ENCODE measurements at places on chromosomes 16 and 17.

- no peak for DNase-seq
These were observed 2.8 kb upstream of the XAF1 start for GRCh38 chr17:6753006-6753445.

DNA sequence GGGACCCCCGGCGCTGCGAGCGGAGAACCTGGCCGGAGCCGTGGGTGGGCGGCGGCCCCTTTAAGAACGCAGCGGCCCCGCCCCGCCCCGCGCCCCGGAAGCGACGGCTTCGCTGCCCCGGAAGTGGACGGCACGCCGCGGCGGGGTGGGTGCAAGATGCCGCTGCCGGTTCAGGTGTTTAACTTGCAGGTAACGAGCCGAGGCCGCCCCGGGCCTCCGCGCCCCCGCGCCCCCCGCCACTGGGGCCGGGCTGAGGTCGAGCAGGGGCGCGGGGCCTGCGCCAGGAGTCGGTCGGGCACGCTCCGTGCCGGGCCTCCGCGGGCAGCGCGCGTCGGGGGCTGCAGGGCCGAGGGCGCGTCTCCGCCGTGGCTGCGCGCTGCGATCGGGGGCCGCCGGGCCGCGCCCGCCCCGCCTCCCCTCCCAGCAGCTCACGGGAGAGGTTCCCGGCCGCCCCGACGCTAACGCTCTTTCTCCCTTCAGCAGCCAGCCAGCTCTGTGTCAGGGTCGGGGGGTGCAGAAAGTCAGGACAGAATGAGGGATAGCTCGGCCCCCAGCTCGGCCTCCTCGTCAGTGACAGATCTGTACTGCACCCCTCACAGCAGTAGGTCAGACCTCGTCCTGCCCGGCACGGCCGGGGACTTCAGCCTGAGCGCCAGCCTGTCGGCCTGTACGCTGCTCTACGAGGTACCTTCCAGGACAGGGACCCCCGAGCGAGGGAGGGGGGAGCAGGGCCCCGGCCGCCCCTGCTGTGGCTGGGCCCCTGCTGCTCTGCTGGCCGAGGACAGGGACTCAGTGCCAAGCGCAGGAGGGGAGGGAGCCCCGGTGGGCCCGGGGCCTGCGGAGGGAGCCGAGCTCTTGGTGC is at the start of the genes GPS1 and RFNG:
TSS of gene GPS1 (plus strand) at position 123 of the 862 bp plus-strand sequence. CDS start at position 157, 34 bp downstream.
TSS of gene RFNG (minus strand) at position 36 of the 862 bp plus-strand sequence. CDS start 45 bp downstream, outside the sequence.
- peak; percentile 83 for DNase-seq

- no peak for DNase-seq
These were observed 1.9 kb downstream of the NECAB2 start for GRCh38 chr16:83969771-83970429.

GRCh38 chr17:10888858-10889257 is 51.0 kb upstream of the PIRT start:
- DNase-seq: no peak

- DNase-seq: no peak
These were observed 44.1 kb upstream of the SEC14L1 start for GRCh38 chr17:77096570-77097214.

- no peak for DNase-seq
These were observed 8.6 kb upstream of the ENPP7 start for GRCh38 chr17:79721993-79722671.

DNA sequence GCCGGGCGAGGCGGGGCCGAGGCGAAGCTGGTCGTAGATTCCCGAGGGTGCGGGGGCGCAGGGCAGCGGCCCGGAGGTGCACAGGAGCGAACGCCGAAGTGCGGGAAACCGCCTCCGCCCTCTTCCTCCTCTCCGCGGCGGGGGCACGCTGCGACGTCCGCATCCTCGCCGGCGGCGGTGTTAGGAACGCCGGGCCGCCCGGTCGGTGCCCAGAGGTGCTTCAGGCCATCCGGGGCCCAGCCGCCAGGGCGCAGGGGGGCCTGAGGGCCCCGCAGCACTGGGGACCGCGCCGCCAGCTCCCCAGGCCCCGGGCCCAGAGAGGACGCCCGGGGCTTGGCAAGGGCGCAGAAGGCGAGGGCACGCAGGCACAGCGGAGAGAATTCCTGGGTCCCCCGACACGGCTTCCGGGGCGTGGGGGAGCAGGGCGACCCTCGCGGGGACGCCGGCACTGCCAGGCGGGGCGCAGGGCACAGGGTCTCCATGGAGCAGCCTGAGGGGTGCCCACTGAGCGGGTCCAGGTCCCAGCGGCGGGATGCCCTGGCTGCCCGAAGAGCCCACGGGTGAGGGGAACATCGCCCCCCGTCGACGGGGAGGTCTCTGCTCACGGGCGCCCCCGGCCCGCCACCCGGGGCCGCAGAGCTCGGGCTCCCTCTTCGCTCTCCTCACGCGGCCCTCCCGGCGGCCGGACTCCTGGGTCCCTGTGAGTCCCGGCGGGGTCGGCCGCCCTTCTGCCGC is 576 bp downstream of the EPOP start:
- DNase-seq: no peak

DNA sequence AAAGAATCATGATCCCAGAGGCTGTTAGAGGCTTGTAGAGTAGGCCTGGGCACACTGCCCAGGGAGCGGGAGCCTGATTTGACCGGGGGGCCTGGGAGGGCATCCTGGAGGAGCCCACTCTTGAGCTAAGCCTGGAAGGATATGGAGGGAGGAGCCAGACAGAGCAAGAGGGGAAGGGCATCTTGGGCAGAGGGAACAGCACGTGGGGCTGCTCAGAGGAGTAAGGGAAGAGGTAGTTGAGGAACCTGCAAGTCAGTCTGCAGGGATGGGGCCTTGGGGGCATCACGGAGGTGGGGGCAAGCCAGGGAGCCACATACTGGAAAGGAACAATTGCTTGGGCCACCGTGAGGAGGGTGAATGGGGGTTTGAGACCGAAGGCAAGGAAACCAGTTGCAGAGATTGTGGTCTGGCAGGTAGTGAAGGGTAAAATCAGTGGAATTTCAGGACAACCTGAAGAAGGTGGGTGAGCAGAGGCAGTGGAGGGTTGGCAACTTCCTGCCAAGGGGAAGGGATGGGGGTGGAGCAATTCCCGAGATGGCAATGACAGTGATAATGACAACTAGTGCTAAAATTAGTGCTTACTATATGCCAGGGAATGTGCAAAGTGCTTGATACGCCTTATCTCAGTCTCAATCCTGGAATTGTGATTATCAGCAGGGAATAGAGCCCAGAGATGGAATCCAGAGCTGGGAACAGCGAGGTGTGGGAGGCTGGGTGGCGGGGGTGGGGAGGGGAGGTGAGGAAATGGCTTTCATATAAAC is 9.7 kb upstream of the RAI1 start:
- DNase-seq: no peak

DNA sequence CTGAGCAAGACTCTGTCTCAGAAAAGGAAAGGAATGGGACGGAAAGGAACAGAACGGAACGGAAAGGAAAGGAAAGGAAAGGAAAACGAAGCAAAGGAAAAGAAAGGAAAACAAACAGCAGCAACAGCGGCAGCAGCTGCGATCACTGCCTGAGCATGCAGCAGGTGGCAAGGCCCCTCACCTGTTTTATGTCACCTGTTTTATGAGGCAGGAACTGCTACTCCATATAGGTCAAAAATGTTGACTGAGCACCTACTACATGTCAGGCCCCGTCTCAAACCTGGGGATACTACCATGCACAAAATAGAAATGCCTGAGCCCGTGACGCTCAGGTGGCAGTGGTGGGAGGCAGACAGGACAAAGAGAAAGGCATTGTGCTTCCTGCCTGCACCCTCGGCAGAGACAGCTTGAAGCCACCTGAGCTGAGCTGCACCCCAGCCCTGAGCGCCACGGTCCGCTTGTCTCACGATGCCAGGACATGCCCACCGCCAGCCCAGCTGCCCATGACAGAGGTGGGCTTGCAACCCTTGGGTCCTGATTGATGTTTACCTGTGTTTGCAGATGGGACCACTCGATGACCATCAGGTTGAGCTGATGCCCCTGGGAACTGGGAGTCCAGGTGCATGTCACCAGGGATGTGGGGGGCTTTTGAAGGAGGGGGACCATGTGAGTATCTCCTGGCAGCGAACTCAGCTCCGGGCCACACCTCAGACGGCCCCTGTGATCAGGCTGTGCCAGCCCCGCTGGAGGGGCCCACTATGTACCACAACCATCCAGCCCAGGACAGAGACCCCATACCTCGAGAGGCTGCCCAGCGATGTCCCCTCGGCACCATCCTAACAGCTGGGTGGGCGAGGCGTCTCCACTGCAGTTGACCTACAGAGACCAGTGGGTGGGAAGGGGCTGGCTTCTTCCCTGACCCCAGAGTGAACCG is 77.4 kb downstream of the RMI2 start:
- no peak for DNase-seq

- DNase-seq: no peak
These were observed 406.0 kb downstream of the SEC14L1 start for GRCh38 chr17:77546772-77547241.

DNA sequence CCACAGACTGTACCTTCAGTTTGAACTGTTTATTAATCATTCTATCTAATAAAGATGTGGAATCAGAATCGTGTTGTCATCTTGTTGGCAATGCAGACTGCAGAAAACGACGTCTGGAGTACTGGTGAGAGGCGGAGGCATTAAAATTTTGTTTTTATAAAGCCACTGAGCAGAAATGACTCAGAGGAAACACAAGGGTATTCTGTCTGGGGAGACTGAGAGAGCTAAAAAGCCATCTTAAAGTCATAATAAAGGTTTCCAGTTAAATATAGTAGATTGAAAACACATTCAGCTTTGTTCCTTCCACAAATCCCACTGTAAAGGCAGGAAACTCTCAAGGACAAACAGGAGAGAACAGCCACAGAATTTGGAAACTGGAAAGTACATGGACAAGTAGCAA is 74.2 kb downstream of the CPPED1 start:
- no peak for DNase-seq

DNA sequence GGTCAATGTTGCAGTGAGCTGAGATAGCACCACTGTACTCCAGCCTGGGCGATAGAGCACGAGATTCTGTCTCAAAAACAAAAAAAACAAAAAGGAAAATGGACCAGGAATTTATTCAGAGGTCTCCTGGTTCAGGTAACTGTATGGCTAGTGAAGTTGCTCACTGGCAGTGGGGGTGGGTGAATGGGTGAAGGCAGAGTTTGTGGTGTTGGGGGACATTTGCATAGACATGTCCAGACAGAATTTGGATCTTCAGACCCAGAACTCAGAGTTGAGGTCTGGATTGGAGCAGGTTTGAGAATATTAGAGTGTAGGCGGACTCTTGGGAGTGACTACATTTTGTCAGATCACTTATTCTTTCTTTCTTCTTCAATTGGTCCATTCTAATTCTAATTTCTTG is 55.0 kb downstream of the SMPD3 start:
- no peak for DNase-seq

DNA sequence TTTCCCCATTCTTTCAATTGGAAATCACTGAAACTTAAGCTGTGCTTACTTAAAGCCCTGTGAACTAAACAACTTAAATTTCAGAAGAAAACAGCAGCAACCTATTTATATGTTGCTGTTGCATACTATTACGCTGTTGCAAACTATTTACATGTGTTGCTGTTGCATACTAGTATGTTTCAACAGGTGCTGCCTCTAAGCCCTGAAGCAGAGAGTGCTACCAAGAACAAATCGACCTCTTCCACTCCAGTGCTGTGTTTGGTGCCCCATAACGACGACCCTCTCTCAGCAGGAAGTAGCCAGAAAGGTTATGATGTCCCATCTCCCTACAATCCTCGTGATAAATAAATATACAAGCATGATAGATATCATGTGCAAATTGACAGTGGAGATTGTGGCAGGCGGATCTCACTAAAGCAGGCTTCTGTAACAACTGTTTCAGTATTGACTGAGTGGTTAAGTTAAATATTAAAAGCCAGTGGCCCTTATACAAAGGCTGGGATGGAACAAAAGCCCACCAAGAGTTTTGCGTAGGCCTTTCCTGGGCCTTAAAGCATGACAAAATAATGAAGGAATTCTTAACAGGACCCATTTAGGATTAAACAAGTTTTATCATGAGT is 5.7 kb upstream of the SCPEP1 start:
- DNase-seq: peak; percentile 20

DNA sequence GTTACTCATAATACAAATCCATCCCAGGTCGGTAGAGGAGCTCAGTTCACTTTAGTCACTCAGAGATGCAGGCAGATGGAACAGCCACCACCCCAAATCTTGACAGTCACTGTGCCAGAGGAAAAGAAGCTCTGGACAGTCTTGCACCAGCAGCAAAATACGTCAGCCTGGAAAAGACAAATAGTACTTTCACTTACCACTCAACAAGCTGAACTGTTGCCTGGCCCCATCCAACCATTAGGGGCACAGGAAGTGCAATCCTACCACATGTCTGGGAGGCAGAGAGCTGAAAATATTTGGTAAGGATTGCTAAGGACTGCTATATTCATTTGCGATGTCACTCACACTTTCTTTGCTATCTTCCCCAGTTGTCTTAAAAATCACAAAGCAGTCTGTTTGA is 239.1 kb upstream of the TOX3 start:
- DNase-seq: no peak

- no peak for DNase-seq
These were observed at the start of gene LIMD2 for GRCh38 chr17:63699638-63700527. Gene LIMD2, minus strand, starts transcription at chr17:63700125. Its CDS starts 827 bp downstream, at chr17:63699298.

- DNase-seq: no peak
These were observed 2.0 kb downstream of the XYLT2 start for GRCh38 chr17:50347894-50348291.

GRCh38 chr17:38705523-38705802 is 390 bp downstream of the MLLT6 start:
- DNase-seq: no peak

- no peak for DNase-seq
These were observed 178.0 kb downstream of the CPPED1 start for GRCh38 chr16:12625716-12626115.

- no peak for DNase-seq
These were observed 6.4 kb upstream of the FAM83G start for GRCh38 chr17:19010729-19011505.

DNA sequence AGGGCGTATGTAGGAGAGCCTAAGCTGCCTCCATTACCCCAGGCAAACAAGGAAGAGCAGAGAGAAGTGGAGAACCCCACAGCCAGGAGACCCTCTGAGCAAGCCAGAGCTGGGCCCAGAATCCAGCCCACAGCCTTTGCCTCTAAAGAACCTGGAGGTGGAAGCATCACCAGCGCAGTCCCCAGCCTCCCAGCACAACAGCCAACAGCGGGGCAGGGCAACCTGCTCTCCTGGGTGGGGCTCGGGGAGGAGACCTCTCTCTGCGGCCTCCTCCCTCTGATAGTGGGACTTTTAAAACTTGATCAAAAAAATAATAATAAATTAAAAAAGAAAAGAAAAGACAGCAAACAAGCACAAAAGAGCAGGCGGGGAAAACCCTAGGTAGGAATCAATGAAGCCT is 45.9 kb downstream of the AXIN2 start:
- DNase-seq: no peak

GRCh38 chr16:14509675-14510132 is 120.4 kb downstream of the PARN start:
- DNase-seq: no peak

DNA sequence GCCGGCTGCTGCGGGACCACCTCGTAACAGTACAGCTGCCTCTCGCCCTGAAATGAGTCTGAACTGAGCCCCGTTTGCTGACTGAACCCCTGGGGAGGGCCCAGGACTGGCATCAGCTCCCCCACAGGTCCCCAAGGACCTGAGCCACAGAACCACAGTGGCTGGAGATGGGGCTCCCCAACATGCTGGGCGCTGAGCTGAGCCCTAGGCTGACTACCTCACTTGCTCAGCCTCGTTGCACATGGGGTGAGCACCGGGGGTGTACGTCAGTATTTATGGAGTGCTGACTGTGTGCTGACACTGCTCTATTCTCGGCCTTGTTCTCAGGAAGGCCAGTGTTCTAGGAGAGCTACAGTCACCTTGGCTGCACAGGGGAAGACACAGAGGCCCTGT is 6.6 kb upstream of the VASN start:
- DNase-seq: no peak

GRCh38 chr17:82428546-82428945 is 10.2 kb upstream of the OGFOD3 start:
- no peak for DNase-seq

Measured in T47D (cell line).